ENCODE measurements at places on chromosomes 6 and 20.

- DNase-seq = no peak
These were observed 37.1 kb downstream of the SERPINB1 start for GRCh38 chr6:2804516-2804915.

- no peak for DNase-seq
These were observed 12.0 kb upstream of the IRF4 start for GRCh38 chr6:379410-380181.

GRCh38 chr6:4170297-4170696 is 34.9 kb upstream of the ECI2 start:
- DNase-seq = no peak

DNA sequence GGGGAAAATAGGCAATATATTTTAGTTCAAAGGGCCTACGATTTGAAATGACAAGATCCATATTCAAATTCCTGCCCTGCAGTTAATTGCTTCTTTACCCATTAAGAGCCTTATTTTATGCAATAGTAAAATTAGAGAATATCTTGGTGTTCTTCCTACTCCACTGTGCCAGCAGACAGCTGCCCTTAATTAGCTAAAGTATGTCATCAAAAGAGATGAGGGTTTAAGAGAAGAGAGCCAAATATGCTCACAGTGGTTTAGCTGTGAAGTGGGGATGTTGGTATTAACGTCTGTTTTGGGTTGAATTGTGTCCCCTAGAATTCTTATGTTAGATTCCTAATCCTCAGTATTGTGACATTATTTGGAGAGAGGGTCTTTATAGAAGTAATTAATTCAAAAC is 148.1 kb downstream of the MOXD1 start:
- DNase-seq = no peak

DNA sequence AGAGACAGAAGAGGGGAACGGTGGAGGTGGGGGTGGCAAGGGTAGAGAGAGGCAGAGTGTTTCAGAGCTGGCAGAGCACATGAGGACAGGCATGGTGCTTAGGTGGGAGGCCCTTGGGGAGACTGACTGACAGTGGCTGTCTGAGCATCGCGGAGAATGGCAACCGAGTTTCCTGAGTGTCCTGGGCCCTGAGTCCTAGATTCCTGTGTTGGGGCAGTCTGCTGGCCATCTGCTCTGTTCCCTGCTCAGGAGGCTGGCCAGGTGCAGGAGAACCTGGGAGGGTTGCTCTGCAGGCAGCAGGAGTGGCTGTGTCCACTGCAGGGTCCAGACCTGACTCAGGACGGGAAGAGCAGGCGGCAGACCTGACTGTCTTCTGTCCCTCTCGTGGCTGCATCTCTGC is 248.9 kb downstream of the LRFN2 start:
- no peak for DNase-seq

- no peak for DNase-seq
These were observed 94.2 kb downstream of the RREB1 start for GRCh38 chr6:7201732-7202541.

- DNase-seq = no peak
These were observed 651 bp upstream of the CCND3 start for GRCh38 chr6:41942067-41942851.

All from D721Med (cell line).